ENCODE measurements at places on chromosomes 5 and 9.

GRCh38 chr5:10460252-10460906, 18.7 kb downstream of the ROPN1L start:
- no peak for DNase-seq

- no peak for DNase-seq
Measured at GRCh38 chr9:130138791-130139190, 33.4 kb upstream of the NCS1 start.

DNA sequence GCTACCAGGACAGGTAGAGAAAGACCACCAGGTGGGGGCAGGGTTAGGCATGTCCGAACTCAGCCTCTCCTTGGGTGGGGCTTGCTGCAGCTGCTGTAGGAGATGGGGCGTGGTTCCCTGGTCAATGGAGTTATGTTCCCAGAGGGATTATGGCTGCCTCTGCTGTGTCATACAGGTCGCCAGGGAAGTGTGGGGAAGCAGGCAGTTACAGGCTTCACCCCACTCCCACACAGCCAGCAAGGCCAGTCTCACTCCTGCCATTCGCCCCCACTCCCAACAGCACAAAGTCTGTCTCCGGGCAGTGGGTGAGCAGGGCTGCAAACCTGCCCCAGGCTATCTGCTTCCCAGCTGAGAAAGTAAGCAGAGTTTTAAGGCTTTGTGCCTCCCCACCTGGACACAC, 20.0 kb upstream of the CEP72 start:
- DNase-seq, result no peak

GRCh38 chr5:111076091-111076490, 4.6 kb downstream of the TSLP start:
- no peak for DNase-seq

DNA sequence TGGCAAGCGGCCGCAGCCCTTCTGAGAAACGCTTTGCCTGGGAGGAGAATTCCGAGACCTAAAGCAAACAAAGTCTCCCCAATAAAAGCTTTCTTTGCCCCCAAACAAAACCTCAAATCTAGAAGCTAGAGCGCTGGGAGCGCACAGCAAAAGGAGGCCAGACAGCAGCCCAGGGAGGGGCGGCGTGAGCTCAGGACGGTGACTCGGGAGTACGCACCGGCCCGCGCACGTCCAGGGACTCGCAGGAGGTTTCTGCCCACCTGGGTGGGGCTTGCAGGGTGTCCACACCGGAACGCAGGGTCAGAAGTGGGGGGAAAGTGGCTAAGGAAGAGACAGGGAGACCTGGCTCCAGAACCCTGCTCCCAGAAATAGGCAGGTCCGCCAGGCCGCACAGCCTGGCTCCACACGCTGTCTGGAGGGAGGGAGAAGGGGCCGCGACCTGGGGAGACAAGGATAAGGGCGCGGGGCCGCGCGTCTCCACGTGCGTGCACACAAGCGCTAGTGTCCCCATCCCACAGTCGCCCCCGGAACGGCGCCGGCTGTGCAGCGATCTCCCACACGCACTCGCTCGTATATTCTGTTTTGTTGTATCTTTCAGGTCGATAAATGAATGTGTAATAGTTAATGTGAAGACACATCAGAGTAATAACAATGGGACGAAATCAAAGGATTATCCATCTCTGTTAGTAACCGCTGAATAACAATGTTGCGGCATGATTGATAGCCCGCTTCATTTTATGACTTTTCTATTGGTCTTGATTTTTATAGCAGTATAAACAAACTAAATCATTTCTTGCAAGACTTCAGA, 2.3 kb upstream of the OTP start:
- DNase-seq, result no peak

- no peak for DNase-seq
Measured at GRCh38 chr9:124878021-124878420, 16.1 kb downstream of the ARPC5L start.

- no peak for DNase-seq
Measured at GRCh38 chr5:20615888-20616563, 628.0 kb upstream of the CDH18 start.

DNA sequence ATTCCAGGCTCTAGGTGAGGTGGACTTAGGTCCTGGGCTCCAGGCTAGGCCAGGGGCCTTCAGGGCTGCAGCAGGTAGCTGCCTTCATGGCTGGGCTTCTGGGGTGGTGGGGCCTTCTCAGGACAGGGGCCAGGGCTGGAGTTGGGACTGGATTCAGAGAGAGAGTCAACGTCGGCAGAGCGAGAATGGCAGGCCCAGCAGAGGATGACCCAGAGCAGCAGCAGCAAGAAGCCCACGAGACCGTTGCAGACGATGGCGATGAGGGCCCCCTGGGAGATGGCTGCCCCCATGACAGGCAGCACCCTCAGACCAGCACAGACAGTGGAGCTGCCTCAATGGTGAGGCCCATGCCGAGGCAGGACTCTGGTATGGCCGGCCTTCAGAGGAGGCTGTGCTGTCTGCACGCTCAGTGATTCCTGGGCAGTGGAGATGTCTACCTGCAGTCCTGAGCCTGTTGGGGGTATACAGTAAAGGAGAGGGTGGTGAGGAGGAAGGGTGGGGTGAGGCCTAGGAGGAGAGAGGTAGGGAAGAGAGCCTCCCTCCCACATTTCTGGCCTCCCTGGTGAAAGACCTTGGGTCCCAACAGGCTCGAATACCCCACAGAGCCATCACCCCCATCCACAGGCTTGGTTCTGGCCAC, 1.3 kb downstream of the ENHO start:
- DNase-seq, result no peak

DNA sequence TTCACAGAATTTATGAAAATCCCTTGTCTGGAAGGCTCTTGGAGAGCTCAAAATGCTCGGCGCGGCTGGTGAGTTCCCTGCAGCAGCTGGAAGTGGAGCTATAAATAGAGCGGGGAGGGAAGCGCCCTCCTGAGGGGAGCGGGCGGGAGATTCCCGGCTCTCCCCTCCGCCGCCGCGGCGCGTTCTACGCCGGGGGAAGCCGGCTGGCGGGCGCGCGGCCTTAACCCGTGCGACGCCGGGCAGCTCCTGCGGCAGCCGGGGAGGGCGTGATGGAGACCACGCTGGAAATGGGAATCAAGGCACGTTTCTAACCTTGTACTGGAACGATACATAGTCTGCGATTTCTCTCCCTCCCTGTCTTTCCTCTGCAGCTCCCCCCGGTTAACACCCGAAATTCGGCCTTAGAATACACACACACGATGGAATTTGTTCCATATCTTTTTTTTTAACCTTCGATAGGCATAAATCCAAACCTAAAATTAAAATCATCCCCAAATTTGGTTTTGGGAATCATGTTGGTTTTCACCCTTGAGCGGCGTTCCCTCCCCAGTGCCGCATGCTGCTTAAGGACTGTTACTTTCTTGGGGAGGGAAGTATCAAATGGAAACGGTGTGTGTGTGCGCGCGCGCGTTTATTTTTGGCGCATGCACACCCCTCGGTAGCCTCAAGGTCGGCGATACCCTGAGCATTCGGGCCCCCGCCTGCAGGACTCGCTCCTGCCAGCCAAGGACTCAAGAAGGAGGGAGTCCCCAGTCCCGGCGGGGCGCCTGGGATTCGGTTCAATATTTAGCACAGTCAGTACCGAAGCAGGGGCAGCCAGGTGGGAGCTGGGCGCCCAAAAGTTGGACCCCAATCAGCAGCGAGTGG, 306.3 kb upstream of the KCNN2 start:
- no peak for DNase-seq

DNA sequence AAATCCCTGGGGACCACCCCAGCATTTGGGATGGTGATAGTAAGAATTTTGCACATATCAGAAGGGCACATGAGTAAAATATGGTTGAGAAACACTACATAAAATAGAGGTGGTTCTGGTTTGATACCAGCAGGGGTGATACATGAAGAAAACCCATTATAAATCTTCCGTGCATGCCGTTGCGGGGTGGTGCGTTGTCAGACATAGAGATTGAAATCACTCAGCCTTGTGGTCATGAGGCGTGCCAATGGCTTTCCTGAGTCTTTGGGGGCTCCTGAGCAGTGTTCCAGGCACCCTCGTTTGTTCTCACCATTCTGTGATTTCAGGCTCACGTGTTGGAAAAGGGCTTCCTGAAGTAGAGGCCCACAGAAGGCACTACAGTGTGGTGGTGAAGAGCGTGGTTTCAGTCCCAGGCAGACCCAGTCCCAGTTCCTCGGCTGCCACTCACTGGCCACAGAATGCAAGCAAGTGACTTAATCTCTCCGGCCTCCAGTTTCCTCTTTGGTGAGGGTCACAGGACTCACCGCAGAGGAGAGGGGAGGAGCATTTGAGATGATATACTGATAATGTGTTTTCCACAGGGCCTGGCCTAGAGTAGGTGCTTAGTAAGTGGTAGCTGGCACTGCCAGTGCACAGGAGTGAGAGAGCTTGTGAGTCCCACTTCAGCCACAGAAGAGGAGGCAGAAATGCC, 20.5 kb upstream of the GLRX start:
- DNase-seq, result peak; percentile 48

GRCh38 chr5:56480705-56481427, 247.7 kb upstream of the ANKRD55 start:
- no peak for DNase-seq

DNA sequence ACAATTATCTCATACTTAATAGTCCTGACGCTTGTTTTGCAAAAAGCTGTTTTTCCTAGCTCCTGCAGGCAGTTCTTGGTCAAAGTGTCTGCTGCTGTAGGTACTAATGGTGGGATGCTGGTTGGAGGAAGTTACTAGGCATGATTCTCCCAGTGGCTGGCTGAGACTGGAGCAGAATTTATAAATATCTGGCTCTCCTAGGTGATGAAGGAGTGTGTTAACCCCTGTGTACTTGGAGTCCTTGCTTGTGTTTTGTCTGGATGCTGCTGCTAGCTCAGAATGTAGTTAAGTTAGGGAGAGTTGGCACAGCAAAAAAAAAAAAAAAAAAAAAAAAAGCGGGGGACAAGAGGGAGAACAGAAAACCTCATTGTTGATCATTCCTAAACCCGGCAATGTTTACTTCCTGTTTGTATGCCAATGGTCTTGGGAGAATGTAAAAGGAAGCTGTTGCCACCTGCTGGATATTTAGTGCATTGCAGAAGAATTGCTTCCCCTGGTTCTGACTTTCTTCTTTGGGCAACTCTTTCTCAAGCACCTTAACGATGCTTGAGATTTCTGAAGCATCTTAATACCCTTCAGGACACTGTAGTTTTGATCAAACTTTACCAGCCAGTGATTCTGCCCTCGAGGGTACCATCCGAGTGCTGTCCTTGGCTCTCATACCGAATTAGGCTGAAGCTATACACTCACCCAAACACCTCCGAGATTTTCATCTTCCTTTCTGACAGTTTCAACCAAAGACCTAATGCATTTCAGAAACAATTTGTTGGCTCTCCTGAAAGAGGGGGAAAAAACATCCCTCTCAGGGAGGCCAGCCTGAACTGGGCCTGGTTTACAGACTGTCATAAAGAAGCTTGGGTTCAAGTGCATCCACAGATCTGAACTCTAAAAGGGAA, 71.7 kb upstream of the WWC1 start:
- DNase-seq, result peak; percentile 65

GRCh38 chr9:126327006-126327713, 531 bp downstream of the MVB12B start:
- DNase-seq, result no peak

DNA sequence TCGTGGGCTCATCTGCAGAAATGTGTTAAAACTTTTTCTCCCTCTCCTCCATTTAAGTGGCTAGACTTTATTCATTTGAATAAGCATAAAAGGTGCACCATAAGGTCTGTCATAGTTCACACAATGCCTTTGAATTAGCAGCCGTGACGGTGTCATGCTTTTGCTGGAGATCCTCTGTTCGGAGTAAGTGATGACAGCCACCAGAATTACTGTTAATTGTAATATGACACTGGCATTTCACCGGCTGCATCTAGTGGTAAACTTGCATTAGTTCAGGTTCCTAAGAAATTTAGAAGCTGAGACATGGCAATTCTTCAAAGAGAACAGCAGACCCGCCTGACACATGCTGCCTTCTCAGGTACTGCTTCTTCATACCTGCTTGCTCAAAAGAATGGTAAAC, 241.7 kb downstream of the EBF1 start:
- no peak for DNase-seq

- DNase-seq, result no peak
Measured at GRCh38 chr5:99879791-99880511, 655.2 kb upstream of the FAM174A start.

DNA sequence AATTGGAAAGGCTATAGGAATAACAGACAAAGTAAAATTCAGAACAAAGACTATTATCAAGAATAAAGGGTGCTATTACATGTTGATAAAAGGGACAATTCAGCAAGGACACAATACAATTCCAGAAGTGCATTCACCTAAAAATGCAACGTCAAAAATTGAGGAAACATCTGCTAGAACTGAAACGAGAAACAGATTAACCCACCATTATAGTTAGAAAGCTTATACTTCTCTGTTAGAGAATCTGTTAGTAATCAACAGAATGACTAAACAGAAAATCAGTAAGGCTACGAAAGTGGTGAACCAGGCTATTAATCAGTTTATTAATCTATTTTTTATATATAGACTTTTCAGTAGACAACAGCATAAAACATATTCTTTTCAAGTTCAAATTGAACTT, 14.8 kb downstream of the FCN1 start:
- no peak for DNase-seq

All from stimulated activated CD4-positive, alpha-beta T cell treated with anti-CD3 and anti-CD28 coated beads, Interleukin-12 subunit alpha, Interleukin-12 subunit beta, amount 100 ng/mL, for 48 hours (primary cell).